Ecto neural progenitor cell (in vitro differentiated cells): ENCODE measurements at places on chromosomes 11 and 22.

DNA sequence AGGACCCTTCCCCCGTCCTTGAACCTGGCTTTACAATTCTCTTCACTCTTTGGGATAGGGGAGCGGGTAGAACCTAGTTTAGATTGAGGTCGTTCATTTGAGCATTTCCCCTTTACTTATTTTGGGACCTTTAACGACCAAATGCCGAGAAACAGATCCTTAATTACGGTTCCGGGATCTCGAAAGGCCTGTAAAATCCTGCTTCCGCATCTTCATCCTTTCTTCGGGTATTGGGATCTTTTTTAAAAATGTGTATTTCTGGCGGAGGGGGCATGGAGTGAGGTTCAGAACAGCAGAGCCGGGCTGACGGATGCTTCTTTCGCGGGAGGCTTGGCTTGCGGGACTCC, 395 bp upstream of the HIPK3 start:
- DNase-seq: no peak

DNA sequence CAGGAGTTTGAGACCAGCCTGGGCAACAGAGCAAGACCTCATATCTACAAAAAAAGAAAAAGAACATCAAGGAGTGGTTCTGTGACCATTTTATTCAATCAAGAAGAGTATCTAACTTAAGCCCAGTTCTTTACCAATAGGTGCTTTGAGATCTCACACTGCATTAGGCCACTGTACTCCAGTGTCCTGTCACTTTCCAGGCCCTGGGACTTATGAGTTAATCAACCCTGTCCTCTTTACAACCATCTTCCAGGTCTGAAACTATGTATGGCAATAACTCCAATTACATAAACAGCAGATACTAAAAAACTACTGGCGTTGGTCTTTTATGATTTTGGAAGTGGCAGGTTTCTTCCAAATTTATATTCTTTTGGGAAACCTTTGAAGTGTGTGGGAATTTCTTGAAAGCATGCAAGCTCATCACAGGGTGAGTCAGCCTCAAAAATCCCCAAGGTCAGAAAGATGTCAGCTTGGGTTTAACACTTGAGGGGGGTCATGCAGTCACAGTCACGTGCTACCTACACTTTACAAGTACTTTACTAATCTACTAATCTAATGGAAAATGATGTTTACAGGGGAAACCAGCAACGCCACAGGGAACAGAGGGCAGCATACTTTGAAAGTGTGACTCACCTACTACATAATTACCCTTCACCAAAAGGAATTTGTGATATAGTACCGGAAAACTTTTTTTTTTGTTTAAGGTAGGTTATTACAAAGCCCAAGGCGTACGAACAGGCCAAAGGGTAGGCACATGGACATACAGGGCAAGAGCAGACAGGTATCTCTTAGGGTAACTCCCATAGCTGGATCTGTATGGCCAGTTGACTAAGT, 15.6 kb downstream of the PISD start:
- no peak for DNase-seq

GRCh38 chr11:3192511-3193372, 25.9 kb downstream of the MRGPRG start:
- DNase-seq: no peak

GRCh38 chr22:28426346-28427132, 253.1 kb downstream of the TTC28 start:
- no peak for DNase-seq

DNA sequence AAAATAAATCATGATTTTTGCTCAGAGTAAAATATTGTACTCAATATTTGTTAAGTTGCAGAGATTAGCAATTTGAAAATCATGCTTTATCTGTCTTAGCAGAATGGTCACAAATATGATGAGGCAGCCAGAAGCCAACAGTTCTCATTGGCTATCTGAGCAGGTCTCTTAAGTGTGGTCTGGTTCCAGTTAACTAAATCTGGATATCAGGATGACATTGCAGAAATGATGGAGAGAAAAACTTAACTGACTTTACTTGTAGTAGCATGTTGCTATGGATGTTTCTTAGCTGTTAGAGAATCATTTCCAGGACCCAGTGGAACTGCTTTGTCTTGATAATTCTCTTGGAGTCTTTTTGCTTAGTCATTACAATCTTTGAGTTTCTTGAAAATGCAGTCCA, 1070.3 kb downstream of the JRKL start:
- no peak for DNase-seq
